Glomerular endothelial cell (primary cell): ENCODE measurements at places on chromosomes 6 and 20.
A peak's percentile ranks its signal among the peaks of the same experiment; 100 is the strongest.

- DNase-seq: no peak
Measured at GRCh38 chr6:148528292-148528691, 185.7 kb downstream of the SASH1 start.

DNA sequence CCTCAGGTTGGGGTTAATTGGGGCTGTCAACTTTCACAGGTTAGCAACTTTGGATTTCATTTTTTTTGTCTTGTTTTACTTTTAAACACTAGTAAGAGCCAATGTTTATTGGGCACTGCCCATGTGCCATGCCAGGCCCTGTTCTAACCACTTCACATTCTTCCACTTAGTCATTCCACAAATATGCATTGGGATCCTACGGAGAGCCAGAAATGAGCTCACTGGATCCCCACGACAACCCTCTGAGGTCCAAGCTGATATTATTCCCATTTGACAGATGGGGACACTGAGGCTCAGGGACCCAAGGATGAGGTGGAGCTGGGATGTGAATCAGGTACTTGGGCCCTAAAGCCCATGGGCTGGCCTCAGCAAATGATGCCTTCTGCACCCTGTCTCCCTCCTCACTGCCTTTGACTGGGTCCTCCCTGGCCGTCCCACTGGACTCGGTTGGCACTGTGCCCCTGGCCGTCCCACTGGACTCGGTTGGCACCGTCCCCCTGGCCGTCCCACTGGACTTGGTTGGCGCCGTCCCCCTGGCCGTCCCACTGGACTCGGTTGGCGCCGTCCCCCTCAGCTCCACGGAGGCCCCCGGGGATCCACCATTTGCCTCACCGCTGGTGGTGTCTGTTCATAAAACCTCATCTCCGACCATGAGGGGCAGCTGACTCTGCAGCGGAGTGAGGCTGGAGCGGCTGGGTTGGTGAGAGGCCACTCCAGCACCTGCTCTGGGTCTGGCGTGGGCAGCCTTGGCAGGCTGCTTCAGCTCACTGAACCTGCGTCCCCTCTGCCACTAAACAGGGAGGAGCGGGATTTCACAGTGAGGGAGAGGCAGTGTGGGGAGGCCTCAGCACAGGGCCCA is 4.8 kb upstream of the PMEPA1 start:
- no peak for DNase-seq

GRCh38 chr20:19274412-19275015 is 62.1 kb downstream of the SLC24A3 start:
- no peak for DNase-seq

GRCh38 chr6:1263039-1263849 is 48.7 kb upstream of the FOXQ1 start:
- no peak for DNase-seq

GRCh38 chr20:33005132-33005566 is 916 bp upstream of the SUN5 start:
- no peak for DNase-seq

- no peak for DNase-seq
Measured at GRCh38 chr6:110547266-110547964, 71.0 kb upstream of the SLC22A16 start.

GRCh38 chr6:168828800-168829199 is 387.8 kb downstream of the SMOC2 start:
- DNase-seq: no peak

DNA sequence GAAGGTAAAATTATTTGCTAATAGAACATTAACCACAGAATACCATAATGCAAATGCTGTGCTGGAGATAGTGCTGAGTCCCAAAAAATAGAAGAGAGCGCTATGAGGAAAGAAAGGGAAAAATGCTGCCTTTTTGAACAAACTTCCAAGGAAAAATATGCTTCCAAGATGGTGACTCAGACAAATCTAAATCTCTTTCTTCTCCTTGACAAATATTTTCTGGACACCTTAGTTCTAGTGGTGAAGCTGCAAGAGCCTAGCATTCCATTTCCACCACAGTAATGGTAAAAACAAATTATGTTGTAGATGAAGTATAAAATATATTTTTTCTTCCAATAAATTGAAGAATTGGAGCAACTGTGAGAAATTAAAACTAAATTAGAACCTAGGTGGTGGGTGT is 155.6 kb upstream of the TBX18 start:
- DNase-seq: no peak

DNA sequence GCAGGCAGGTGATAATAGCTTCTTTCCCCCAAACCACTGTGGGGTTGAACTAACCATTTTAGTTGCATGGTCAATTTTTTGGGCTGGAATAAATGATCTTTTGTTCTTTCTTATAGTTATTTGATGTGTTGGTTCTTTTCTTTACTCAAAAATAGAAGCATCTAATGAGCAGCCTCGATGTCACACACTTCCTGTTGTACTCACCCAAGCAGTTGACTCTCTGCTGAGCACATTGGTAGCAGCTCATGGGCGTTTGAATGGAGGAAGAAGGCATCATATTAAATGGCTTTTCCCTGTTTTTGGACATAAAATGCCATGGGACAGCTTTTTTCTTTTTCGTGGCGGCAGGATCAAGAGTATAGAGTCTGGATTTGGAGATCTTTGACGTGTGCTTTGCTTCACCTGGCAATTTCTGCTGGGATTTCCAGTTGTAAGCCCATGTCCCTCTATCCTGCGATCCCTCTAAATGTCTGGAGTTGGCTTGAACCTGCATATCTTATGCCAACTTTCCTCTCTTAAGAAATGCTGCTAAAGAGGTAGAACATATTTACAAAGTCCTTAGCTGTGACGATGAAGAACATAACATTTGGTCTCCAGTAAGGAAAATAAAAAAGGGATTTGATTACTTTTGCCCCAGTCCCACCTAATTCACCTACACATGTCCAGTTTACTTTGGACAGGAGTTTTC is 268.3 kb downstream of the PRL start:
- no peak for DNase-seq

GRCh38 chr6:129908858-129909257 is 47.7 kb upstream of the TMEM244 start:
- no peak for DNase-seq

DNA sequence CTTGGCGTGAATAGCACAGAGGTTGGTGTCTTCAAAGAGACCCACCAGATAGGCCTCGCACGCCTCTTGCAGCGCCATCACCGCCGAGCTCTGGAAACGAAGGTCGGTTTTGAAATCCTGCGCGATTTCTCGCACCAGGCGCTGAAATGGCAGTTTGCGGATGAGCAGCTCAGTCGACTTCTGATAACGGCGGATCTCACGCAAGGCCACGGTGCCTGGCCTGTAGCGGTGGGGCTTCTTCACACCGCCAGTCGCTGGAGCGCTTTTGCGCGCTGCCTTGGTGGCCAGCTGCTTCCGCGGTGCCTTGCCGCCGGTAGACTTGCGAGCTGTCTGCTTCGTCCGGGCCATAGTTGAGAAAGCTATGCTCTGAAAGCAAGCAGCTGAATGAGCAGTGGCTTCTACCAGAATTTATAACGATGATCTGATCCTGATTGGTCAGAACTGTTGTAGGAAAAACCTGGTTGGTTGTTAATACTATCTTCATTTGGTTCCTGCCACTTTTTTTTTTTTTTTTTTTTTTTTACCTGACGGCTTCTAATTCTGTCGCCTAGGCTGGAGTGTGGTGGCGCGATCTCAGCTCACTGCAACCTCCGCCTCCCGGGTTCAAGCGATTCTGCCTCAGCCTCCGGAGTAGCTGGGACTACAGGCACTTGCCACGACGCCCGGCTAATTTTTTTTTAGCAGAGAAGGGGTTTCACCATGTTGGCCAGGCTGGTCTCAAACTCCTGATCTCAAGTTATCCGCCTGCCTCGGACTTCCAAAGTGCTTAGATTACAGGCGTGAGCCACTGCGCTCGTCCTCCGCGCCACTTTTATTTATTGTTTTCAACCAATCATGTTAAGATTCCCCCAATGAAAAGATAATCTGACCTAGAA is 21.5 kb downstream of the OR2B2 start:
- peak; percentile 83 for DNase-seq

DNA sequence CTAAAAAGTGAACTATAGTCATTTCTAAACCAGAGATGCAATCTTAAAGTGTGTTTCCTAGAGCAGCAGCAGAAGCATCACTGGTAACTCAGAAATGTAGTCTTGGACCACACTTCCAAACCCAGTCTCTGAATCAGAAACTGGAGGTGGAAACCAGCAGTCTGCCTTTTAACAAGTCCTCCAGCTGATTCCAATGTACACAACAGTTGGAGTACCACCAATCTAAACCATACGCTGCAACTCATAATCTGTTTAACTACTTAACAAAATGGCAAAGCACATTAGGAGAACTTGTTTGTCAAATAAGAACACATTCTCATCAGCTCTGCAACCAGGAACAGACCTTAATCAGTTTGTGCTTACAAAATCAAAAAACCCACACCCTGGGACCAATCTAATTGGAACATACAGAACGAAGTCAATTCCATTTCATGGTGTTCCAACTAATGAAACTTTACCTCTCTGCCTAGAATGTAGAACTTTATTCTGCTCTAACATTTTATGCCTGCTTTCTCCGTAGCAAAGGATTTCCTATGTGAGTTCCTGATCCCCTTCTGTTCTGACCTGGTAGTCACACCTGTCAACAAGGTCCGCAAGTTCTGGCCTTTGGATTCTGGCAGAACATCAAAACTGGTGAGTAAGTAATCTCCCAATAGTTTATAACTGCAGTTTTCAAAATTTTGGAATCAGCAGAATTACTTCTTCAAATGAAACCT is 390.4 kb downstream of the HTR1B start:
- no peak for DNase-seq

- DNase-seq: peak; percentile 50
Measured at GRCh38 chr6:3987053-3987452, 91.9 kb downstream of the FAM217A start.
